Aorta (tissue), 5 donors: ENCODE measurements at places on chromosomes 3 and 15.

- DNase-seq = no peak
Measured at GRCh38 chr3:177599326-177599725, 402.0 kb upstream of the TBL1XR1 start.

DNA sequence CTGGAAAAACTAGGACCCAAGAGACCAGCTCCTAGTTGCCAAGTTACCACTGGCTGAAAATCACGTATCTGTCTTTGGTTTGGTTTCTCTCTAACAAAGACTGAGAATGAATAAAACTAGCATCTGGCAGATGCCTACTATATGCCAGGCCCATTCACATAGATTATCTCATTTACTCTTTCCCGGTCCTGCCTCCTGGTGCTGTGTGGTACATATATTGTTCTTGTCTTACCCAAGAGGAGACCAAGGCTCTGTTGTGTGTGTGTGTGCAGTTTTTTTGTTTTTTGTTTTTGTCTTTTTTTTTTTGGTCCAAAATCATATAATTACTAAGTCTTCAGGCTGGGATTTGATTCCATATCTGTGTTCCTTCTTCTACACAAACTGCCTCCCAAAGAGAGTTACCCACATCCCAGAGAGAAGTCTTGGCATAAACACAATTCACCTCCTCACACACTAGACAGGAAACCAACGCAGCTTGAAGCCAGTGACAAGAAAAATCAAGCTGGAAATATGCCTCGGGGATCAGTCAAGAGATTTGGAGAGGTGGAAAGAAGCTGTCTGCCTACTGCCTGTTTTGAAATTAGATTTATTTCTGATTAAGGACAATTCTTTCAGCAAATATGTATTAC, 891 bp downstream of the AHSG start:
- DNase-seq = no peak

GRCh38 chr3:111648991-111649579, 53.9 kb upstream of the ZBED2 start:
- no peak for DNase-seq

GRCh38 chr3:60440869-60441268, 810.4 kb downstream of the FHIT start:
- DNase-seq = no peak

DNA sequence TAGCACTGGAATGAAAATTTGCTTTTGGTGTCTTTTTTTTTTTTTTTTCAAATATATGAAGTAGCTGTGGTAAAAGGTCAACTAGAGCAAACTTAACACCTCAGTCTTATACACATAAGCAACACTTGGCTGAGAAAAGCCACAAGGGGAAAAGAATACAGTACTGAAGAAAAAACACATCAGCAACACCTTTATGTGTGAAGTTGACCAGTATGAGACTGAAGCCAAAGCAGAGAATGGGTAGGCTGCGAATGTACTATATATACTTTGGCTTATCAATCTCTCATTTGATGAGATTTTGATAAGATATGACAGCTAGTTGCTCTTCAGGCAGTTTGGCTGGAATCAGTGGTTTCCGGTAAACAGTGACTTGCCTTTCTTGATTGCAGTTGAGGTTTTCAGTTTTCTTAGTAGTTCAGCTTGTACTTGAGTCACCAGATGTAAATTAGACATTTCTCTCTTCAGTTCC, 22.0 kb upstream of the ZCWPW2 start:
- no peak for DNase-seq
